GM12891 (cell line): ENCODE measurements at places on chromosomes 13 and 19.

GRCh38 chr19:45153339-45154063 is 7.3 kb downstream of the NKPD1 start:
- no peak for DNase-seq

DNA sequence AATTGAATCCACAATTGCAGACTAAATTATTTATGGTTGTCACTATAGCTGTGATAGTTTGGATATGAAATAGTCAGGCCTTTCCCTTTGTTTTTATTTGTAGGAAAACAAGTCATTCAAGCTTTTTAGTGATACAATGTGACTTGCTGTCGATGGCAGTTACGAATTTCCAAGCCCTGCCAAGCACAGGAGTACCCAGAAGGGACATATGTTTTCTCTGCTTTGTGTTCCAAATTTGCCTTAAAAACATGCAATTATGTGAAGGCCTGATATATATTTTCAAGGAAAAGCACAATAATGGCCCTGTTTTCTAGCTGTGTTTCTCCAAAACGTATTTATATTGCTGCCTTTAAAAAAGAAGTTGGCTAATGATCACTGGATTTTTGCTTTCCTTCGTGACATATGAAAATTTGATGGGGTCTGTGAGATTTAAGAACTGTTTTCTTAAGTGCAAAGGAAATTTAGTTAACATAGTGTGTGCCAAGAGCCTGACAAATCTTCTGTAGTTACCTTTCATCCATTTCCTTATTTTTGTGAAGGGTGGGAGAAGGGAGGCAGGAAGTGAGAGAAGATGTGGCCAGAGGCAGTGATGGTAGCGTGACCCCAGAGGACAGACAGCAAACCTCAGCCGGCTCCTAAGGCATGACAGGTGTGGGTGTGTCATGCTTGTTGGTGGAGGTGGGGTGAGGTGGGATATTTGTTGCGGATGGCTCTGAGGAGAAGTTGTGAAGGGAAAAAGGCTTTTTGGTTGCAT is 79.6 kb downstream of the TEX26 start:
- DNase-seq = peak; percentile 26

DNA sequence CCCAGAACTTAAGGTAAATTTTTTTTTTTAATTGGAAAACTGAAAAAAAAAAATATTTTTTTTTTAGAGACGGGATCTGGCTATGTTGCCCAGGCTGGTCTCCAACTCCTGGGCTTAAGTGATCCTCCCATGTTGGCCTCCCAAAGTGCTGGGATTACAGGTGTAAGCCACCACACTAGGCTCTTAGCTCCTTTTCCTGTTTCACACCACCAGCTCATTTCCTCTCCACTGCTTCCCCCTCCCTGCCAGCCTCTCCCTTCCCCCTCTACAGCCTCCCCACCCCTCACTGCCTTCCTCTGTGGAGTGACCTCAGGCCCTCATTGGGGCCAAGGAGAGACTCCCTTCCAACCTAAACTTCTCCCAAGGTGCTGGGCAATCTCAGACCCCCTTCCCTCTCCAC is 4.2 kb upstream of the GIPR start:
- DNase-seq = no peak

- DNase-seq = no peak
Observed at GRCh38 chr13:30877335-30877734, 28.7 kb upstream of the MEDAG start.
